ENCODE measurements at places on chromosomes 5 and 9. TPM values are rescaled to one million over a fixed set of nuclear protein-coding genes. Genes with fewer than 3 reads are reported as not detected.

FBXL7 gene
- total RNA-seq: 7.9 TPM

SHISAL2B gene
- not detected for total RNA-seq

CDH6 gene
- 16.1 TPM for total RNA-seq

DNA sequence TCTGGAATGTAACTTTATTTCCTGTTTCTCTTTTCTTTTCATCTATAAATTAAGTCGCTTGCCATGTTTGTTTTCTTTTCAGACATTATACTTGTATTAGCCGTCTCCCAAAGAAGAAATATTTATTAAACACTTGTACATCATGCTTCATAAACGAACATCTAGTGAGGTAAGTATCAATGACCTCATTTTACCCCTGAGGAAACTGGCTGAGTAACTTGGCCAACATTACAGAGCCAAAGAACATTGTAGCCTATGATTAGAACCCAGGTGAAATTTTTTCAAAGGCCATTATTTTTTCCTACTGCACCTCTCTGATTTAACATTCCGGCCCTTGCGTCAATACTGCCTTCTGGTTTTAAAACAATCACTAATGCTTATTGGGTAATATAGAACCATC, 4.2 kb downstream of the FREM1 start:
- no peak for DNase-seq

DNA sequence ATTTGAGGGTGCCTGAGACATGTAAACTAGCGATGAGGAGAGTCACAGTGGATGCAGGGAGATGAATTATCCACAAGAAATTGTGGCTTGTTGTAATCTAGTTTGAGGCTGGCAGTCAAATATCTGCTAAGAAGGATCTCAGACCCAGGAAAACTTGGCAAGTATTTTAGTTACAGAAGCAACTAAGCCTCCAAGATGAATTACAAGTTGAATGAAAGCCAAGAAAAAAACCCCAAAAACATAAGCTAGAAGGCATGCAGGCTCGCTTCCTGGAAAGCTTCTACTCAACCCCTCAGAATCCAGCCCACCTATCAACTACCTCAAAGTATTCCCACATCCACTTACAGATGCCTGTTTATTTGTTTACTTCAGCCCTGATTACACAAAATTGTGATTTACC, 696.9 kb downstream of the MAT2B start:
- peak; percentile 62 for DNase-seq

DNA sequence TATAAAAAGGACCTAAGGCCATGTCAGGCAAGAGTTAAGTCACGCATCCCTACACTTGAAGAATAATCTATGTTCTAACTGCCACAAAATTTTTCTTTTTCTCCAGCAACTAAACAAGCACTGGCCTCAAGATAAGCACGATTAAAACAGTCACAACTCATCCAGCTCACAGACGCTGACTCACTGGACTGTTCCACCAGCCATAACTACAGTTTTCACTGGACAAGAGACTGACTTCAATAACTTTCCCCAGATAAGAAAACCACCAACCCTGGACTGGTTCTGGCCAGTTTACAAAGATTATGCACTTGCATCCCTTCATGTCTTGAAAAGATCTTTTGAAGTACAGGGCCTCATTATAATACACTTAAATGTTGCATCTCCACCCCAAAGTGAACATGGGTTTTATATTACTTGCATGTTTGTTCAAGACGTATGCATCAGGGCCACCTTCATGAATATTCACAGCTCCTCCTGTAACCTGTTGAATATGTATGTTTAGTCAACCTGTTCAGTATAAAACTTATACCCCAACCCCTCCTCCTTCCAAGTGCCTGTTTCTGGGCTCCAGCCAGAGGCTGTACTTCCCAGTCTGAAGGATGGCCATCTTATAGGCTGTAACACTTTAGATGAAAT, 129.3 kb upstream of the EPB41L4A start:
- peak; percentile 96 for DNase-seq

DNA sequence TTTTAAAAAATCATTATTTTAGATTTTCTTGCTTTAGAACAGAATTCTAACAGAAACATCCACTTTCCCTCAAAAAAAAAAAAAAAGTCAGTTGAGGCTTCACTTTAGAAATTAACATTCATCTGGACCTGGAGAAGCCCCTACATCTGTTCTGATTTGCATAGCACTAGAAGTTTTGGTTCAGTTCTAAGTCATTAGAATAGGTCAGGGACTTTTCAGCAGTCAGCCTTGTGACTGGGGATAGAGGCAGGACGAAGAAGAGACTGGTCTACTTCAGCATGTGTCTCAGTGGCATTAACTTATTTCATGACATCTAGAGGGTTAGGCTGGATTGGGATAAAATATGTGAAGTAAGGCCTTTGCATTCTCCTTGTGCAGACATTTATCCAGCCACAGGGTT, 215.8 kb upstream of the DAB2 start:
- no peak for DNase-seq

GRCh38 chr9:35341585-35341984, 148.3 kb upstream of the RUSC2 start:
- DNase-seq: peak; percentile 82
